Posterior vena cava (tissue), 2 donors: ENCODE measurements at places on chromosomes 2 and 18. TPM values are rescaled to one million over a fixed set of nuclear protein-coding genes. Genes with fewer than 3 reads are reported as not detected.

- DNase-seq: no peak
These were observed 1806.1 kb upstream of the PIK3C3 start for GRCh38 chr18:40148960-40149359.

DNA sequence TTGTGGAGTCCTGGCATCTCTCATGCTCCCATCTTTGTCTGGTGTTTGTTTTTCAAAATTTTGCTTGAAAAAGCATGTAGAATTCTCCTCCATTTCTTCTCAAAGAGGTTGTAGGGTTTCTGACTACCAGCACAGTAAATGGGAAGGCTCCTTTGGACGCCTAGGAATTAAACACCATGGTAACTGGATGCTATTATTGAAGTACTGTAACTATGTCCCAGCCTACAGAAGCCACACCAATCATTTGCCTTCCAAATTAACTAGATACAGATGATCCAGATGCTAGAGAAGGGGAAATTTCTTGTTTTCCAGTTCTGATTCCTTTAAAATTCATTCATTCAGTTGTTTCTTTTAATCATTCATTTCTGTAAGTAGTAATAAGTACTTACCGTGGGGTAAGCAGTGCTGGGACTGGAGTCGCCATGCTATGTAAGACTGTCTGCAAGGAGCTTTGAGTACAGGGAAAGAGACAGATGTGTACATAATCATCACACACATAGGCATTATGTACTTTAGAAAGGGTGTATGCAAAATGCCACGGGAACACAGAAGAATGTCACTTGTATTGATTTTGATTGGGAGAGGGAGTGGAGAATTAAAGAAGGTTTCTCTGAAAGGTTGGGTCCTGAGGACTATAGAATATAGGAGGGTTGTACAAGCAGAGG lies 49.6 kb downstream of the KIF5C start:
- DNase-seq: no peak

MC5R gene
- not detected for total RNA-seq

DNA sequence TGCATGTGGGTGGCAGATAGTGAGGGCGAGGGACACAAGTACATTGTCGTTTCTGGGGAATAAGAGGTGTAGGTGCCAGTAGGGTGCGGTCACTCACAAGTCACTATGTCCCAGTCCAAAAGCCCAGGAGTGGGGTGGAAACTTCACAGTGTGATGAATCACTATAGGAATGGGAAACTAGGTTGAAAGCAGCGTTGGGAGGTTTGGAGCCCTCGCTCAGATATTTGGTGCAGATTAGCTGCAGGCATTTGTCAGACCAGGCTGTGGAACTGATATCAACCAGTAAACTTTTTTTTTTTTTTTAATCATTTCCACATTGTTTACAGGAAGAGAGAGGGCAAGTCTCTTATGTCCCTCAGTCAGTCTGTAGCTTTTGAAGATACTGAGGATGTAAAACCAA lies 121.8 kb downstream of the CERS6 start:
- no peak for DNase-seq

DNA sequence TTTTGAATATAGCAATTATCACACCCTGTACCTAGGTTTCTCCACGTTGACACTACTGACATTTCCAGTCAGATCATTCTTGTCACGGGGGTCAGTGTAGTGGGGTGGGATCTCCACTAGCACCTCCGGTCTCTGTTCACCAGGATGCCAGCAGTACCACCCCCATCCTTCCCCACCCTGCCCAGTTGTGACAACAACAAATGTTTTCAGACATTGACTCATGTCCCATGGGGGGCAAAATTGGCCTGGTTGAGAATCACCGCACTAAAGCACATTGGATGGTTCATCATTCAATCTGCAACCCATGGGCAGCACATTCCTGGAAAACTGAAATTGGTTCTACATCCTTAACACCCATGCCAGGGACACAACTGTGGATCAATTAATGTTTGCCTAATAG lies 32.3 kb downstream of the FEZ2 start:
- peak; percentile 61 for DNase-seq

DNA sequence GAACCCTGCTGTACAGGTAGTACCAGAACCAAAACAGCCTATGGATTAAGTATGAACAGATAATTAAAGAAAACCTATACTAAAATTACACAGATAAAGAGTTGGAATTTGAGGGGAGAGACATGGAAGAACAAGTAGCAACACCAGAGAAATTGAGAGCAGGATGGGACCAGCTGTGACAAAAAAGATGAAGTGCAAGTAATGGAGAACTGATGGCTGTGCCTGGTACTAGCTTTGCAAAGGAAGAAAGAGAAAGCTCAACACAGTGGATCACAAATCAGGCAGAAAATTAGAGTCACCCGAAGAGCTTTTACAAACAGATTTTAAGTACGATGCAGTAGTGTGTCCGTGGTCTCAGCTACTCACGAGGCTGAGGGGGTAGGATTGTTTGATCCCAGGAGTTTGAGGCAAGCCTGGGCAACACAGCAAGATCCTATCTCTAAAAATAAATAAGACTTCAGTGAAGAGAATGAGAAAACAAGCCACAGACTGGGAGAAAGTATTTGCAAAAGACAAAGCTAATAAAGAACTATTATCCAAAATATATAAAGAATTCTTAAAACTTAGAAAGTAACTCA lies 46.5 kb downstream of the CUL3 start:
- no peak for DNase-seq

- no peak for DNase-seq
These were observed 347.4 kb downstream of the PARD3B start for GRCh38 chr2:204892506-204893255.

GRCh38 chr2:217934321-217935131 lies 68.3 kb downstream of the TNS1 start:
- DNase-seq: peak; percentile 92

DNA sequence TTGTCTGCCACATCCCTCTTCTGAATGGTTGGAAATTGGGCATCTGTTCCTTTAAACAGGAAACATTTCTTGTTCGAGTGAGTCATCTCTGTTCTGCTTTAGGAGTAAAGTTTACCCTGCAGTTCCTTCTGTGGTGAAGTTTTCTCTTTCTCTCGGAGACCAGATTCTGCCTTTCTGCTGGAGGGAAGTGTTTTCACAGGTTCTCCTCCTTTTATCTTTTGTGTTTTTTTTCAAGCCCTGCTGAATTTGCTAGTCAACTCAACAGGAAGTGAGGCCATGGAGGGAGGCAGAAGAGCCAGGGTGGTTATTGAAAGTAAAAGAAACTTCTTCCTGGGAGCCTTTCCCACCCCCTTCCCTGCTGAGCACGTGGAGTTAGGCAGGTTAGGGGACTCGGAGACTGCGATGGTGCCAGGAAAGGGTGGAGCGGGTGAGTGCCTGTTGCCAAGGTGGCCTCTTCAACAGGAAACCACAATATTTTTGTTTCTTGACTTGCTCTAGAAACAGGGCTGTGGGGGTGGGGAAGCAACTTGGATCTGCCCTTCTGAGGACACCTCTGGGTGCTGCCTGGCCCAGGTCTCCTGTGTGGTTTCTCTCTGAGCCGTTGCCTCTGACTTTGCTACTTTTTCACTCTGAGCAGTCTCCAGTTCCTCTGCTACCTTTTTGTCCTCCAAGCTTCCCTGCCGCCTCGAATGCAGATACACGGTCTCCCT lies 2.2 kb upstream of the CASP8 start:
- peak; percentile 91 for DNase-seq

DNA sequence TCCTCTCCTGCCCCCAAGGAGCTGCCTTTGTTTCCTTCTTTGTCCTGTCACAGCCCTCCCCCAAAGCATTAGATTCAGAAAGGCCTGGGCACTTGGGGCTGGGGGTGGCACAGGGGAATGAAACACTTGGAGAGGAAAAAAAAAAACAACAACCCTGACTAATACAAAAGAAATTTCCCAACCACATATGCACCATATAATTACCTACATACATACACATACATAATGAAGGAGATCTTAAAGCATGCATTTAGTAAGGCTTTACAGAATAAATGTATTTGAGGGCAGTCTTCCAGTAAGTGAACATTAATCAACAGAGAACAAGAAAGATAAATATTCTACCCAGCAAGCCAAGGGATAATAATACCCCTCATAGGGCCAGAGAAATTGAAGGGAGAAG lies 70.0 kb upstream of the PPP1CB start:
- DNase-seq: no peak

RAX gene
- not detected for total RNA-seq

GRCh38 chr2:3630631-3631030 lies 27.4 kb upstream of the ALLC start:
- no peak for DNase-seq

- no peak for DNase-seq
These were observed 16.0 kb downstream of the ZBTB7C start for GRCh38 chr18:48393170-48393569.

GRCh38 chr2:226337941-226338600 lies 461.5 kb downstream of the IRS1 start:
- DNase-seq: no peak

DNA sequence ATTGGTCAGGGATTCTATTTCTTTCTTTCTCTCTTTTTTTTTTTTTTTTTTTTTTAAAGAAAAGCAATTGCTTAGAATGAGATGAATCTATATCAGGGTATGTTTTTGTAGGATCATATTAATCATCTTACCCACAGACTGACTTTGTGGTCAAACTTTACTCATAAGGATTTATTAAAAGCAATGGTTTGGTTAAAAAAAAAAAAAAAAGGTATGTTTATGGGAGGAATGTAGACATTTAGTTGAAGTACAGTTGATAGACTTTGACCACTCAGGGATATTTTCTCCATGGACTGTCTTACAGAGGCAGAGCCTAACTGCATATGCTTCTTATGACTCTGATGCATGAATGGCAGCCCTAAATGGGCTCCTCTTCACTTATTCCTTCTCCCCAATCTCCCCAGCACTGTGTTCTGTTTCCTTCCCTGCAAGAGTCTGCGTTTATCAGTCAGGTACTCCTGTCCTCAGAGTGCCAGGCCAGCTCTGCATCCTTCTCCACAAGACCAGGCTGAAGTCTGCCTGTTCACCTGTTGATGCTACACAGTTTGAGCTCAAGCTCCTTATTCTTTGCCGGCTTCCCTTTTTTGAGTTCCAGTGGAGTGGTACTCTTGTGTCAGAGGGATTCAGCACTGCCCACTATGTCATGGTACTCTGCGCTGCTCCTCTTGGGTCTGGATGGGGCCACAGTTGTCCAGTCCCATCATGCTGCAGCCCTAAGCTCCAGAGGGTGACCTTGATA lies 24.3 kb downstream of the CRIM1 start:
- DNase-seq: no peak

RUFY4 gene
- total RNA-seq: not detected

GRCh38 chr18:24080861-24081260 lies 58.0 kb upstream of the CABYR start:
- DNase-seq: no peak

DNA sequence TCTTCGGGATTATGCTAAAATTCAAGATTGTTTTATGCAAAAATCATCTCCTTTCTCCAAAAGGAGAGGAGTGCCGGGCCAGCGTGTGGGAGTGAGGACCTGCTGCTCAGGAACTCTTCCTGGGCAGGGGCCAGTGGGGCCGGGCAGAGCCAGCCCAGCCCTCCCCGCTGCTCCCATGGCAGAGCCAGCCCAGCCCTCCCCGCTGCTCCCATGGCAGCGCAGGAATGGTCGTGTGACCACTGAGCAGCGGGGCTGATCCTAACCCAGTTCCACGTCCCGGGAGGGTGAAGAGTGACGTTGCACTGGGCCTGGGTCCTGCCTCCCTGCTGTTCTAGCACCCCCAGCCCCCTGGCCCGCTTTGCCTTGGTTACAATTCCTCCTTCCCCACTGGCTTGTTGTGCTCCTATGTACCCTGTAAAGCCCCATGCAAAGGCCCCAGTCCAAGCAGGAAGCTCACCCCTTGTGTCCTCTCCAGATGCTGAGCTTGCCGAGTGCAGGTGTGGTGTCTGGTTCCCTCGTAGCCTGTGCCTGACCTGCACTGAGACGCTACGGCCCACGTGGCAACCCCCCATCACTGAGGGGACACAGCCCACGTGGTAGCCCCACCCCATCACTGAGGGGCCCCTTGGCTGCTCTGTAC lies 11.4 kb upstream of the NEU4 start:
- DNase-seq: peak; percentile 55

GRCh38 chr18:79399275-79400081 lies 3.7 kb downstream of the NFATC1 start:
- DNase-seq: peak; percentile 85

GRCh38 chr18:64017870-64018269 lies 48.0 kb downstream of the SERPINB8 start:
- DNase-seq: no peak

DNA sequence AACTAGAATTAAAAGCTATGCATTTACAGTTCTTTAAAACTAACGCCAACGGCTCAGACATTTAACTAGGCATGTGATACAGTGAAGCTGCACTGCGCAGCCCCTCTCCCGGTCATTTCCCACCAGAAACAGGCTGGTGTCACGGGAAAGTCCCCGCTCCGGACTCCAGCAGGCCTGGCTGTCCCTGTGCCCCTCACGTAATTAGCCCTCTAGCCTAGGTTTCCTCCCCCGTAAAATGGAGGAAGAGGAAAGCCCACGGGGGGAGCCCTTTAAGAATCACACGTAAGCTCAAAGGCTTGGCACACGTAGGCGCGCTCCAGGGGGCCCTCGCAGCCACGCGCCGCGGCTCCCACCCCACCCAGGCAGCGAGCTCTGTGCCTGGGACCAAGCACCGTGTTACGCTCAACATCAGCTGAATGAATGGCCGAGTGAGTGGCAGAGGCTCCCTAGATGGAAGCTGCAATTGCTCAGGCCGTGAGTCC lies 48.0 kb downstream of the KCNIP3 start:
- no peak for DNase-seq

GRCh38 chr2:58562276-58562675 lies 321.2 kb upstream of the FANCL start:
- DNase-seq: no peak

DNA sequence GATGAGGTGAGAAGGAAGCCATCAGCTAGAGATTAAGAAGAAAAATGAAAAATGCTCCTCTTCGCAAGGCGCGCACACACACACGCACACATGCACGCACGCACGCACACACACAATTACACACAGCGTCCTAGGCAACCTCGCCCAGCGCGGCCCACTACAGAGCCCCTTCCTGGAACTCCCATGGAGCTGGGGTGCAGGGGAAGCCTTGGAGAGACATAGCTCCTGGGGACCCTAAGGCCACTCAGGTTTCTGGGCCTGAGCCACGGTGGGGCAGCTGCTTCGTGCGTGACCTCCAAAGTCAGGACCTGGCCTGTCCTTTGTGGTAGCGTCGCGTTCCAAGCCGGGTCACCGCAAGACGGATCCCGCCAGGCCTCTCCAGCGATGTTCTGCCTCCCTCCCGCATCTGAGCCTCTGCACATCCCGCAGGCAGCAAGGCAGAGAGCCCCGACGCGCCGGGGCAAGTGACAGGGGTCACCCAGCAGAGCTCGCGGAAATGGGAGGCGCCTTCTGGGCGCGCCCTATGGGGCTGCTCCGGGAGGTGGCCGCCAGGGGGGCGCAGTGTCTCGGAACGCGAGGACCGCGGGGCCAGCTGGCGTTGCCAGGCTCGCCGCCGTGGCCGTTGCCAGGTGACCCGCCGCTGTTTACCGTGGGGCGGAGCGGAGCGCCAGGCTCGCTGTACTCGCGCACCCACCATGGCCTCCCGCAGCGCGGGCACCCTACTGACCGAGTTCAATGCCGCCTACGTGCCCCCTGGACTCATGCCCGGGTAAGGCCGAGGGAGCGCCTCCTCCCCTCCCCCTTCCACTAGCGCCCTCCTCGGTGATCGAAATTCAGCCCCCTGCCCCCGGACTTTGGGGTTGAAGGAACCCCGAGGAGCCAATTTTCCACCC lies 79.0 kb downstream of the CIB4 start:
- DNase-seq: peak; percentile 85
